ENCODE measurements at places on chromosomes 3 and 15.
A peak's percentile ranks its signal among the peaks of the same experiment; 100 is the strongest.

DNA sequence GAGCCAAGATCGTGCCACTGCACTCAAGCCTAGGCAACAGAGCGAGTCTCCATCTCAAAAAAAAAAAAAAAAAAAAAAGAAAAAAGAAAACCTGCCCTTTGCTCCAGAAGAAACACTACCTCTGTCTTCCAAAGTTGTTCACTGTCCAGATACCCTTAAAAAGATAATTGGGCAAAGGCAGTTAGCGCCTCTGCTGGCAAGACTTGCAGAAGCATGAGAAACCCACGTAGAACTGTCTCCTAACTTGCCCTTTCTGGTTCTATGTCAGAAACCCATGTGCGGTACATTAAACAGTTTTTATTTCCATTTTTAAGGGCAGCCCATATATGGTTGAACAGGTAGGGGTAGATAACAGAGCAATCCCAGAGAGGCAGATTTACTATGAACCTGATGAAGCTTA is 1026.4 kb downstream of the ROBO2 start:
- DNase-seq: no peak

GRCh38 chr3:48428572-48429316 is 1.1 kb downstream of the PLXNB1 start:
- DNase-seq: no peak

- no peak for DNase-seq
Observed at GRCh38 chr15:101318839-101319238, 23.8 kb upstream of the SNRPA1 start.

DNA sequence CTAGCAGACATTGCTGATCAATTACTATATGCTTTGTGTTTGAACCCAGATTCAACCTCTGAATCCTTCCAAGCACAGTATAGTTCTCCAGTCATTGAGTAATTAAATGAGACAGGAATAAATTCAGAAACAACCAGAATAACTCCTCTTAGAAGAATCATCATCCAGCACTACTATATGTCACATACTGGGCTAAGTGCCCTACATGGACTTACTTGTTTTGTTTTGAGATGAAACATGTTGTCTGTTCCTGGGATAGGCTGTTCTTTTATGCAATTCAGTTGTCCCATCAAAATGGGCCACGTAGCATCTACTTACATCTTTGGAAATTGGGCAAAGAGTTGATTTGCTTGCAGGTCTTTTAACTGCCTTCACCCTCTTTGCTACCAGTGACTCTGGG is 365.5 kb upstream of the SUCLG2 start:
- DNase-seq: no peak

- peak; percentile 50 for DNase-seq
Observed at GRCh38 chr3:46368569-46368968, 2.2 kb upstream of the CCR5 start.

GRCh38 chr15:92944946-92945521 is 44.9 kb downstream of the CHD2 start:
- DNase-seq: no peak

DNA sequence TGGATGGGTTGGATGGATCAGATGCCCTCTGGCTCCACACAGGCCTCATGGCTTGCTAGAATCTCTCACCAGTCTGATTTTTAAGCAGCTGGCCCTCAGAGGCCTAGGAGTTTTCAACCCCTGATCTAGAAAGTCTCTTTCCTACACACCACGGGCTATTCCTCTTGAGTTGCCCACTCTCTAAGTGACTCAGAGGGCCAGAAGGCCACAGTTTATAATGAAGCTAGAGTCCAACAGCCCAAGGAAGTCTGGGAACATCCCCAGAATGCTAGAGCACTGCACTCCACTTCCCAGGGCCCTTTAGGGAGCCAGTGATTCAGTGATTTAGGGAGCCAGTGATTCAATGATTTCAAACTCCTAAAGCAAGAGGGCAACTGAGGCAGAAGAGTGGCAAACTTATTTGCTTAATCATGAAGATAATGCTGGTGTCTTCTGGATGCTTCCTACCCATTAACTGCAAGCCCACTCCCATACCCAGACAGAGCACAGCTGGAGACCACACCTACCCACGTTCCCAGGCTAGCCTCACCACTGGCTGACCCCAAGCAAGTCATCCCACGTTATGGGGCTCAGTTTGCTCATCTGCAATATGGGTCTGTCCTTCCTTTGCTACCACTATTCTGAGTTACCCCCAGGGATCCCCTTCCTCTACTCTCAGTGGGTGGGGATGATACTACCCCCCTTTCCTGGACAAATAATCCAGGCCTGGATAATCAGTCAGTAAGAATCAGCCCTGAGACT is 36.7 kb downstream of the ABTB1 start:
- DNase-seq: no peak

- DNase-seq: no peak
Observed at GRCh38 chr15:59439576-59439975, 1.6 kb downstream of the FAM81A start.

GRCh38 chr3:2921903-2922302 is 188.3 kb downstream of the IL5RA start:
- DNase-seq: no peak

DNA sequence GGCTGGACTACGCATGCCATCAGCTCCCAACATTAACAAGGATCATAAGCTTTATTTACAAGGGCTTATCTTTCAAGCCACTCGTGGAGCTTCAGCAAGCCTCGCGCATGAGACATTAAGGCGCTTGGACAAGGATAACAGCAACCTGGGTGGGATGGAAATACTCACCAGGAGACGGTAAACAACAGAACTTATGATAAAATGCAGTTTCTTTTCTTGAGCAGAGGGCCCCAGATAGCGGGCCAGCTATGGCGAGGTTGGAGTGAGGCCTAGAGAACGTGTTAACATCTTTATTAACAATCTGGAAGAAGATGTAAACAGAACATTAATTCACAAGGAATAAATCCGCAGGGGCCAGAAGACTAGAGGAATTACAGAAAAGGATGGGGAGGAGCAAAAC is 158.2 kb downstream of the NTRK3 start:
- no peak for DNase-seq

GRCh38 chr3:51773529-51774056 is 5.4 kb downstream of the IQCF6 start:
- no peak for DNase-seq

DNA sequence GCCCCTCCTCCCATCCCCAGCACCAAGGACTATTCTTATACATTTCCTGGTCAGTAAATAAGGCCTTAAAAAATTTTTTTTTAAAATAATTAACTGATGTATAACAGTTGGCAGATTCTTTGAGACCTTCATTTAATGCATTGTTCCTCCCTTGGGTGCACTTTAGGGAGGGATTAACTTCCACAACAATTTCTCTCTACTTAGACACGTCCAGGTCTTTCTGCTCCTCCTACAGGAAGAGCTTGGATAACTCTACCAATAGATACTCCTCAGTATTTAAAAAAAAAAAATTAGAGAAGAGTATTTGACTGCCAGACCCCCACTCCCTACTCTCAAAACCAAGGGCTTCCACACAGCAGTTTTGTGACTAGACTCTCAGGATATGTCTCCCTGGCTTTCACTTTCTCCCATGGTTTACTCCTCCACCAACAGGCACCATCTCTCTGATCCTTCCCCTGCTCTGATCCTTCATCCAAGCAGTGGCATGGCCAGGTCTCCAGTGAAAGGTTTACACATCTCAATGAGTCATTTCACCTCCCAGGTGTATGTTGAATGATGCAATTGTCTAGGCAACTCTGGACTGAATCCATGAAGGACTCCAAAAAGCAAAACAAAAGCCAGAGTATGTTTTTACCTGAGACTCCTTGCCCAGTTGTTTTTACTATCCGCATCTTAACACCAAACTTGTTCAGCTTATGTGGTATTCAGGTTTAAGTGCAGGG is 7.4 kb downstream of the ZIC4 start:
- no peak for DNase-seq

DNA sequence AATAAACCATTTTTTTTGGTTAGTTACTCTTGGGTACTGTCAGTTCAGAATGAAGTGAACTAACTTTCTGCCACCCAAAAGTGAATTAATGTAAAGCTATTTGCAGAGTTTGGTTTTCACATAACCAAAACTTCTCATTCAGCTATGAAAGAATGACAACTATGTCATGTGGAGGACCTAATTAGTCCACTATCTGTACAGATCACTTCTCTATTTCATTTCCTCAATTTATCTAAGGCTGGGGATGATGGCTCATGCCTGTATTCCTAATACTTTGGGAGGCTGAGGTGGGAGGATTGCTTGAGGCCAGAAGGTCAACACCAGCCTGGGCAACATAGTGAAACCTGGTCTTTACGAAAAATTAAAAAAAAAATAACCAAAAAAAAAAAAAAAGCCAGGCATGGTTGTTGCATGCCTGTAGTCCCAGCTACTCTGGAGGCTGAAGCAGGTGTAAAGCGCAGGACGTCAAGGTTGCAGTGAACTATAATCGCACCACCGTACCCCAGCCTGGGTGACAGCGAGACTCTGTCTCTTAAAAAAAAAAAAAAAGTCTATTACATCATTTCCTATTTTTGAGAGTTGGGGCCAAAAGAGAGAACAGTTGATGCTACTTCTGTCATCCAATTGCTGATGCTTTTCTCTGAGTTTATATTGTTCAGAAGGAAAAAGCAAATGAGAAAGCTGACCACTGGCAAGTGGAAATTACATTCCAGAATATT is 8.7 kb downstream of the HYPK start:
- DNase-seq: no peak

DNA sequence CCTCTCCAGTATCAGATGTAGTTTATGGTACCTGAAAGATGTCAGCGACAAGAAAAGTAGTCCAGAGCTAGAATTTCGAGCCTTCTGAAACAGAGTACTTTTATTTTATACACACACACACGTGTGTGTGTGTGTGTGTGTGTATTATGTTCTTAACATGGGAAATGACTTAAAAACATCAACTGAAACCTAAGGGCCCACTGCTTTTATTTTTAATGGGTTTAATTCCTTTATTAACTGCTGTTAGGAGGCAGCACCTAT is 1.9 kb downstream of the TCF12 start:
- DNase-seq: no peak

GRCh38 chr3:177295116-177295515 is 97.8 kb upstream of the TBL1XR1 start:
- DNase-seq: no peak

DNA sequence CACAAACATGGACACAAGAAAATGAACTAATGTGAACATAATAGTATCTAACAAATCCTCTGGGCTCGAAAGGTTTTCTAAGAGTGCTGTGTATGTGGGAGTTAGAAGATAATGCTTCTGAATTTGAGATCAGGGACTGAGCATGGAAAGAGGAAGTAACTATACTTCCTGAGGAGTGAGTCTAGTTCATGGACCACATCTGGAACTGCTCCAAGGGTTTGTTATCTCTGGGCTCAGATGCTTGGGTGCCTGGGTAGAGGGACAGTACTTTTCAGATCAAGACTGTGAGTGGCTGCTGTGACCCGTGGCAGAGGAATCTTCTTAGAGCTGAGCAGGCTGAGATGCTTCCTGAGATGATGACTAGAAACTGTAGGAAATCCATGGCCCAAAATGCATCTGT is 28.5 kb downstream of the TBC1D23 start:
- no peak for DNase-seq

- DNase-seq: no peak
Observed at GRCh38 chr3:172604895-172605646, 81.8 kb upstream of the TNFSF10 start.

DNA sequence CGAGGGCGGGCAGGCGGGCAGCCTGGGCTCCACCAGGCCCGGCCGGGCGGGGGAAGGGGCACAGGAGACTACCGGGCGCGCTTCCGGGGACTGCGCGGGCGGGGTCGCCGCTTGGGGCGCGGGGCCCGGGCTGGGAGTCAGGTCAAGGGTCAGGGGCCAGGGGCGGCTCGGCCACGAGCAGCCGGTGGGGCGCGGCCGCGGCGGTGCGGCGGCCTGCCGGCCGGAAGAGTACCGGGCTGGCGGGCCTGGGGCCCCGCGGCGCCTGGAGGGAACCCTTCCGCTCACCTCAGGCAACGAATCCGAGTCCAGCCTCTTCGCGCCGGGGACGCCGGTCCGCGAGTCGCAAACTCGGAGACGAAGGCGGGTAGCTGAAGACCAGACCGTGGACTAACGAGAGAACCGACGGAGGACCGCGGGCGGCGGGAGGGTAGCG is 225 bp downstream of the RHOA start:
- DNase-seq: peak; percentile 33

DNA sequence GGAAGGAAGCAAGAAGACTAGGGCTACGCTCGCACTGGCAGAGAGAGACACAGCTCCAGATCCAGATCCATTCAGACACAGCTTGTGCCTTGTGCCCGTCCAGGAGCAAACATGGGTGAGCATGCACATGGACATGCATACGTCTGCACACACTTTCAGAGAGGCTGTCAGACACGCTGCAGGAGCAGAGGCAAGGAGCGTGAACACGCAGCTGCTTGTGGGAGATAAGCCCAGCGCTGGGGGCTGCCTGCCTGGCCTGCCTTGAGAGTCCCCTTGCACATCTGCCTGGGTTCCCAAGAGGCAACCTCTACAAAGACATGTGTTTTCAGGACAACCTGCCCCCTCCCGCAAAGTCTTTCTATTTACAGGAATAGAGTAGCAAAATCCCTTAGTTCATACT is 13.6 kb upstream of the BAHD1 start:
- DNase-seq: no peak

DNA sequence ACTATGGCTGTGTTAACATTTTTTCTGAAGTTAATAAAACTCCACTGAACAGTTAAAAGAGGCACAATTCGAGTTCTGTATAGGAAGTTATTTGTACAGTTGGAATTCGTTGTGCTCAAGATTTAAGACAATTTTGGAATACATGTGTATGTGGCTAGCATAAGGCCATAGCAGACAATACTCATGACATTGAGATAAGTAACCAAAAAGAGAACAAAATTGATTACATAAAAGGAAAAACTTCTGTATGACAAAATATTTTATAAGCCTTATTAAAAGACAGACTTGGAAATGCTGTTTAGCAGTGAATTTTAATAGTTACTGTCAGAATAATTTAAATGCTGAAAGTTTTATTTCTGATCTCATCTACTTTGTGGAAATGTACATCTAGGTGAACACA is 17.7 kb upstream of the EDEM1 start:
- no peak for DNase-seq

- no peak for DNase-seq
Observed at GRCh38 chr3:174409086-174409743, 449.9 kb upstream of the NAALADL2 start.

Data from activated CD4-positive, alpha-beta T cell treated with anti-CD3 and anti-CD28 coated beads for 4 hours (primary cell).